NCI-H524 treated with DMSO at 0.1 percent for 48 hours (cell line): ENCODE measurements at places on chromosomes 4 and X.

GRCh38 chrX:143894938-143895337 lies 11.1 kb downstream of the UBE2NL start:
- DNase-seq, result no peak

DNA sequence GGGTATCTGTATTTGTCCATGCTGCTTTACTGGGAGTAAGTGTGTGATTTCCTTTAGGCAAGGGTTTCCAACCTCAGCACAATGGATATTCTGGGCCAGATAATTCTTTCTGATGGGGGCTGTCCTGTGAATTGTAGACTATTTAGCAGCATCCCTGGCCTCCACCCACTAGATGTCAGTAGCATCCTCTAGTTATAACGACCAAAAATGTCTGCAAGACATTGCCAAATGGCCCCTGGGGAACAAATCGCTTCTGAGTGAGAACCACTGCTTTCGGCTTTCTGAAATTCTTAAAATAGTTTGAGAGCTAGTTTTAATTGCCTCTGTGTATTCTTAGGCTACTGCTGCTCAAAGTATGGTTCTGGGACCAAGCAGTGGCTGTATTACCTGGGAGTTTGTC lies 81.2 kb upstream of the GPM6B start:
- no peak for DNase-seq

DNA sequence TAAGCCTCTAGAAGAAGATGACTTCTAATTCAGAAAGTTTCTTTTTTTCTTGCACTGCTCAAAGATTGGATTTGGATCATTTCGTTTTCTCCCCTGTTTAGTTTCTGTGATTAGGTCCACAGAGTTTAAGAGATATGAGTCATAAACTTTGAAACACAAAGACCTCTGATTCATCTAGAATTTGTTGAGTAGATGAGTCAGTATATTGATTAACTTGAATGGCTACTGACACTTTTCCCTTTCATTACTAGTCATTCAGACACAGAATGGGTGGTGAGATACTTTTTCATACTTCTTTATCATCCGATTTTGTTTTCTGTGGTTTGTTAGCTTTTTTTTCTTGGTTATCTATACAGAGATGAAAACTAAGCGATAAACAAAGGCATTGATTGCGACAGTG lies 34.1 kb upstream of the AFF2 start:
- no peak for DNase-seq

GRCh38 chr4:186486172-186486571 lies 69.2 kb downstream of the MTNR1A start:
- no peak for DNase-seq

GRCh38 chrX:99308302-99308701 lies 1101.8 kb downstream of the PCDH19 start:
- DNase-seq, result no peak

DNA sequence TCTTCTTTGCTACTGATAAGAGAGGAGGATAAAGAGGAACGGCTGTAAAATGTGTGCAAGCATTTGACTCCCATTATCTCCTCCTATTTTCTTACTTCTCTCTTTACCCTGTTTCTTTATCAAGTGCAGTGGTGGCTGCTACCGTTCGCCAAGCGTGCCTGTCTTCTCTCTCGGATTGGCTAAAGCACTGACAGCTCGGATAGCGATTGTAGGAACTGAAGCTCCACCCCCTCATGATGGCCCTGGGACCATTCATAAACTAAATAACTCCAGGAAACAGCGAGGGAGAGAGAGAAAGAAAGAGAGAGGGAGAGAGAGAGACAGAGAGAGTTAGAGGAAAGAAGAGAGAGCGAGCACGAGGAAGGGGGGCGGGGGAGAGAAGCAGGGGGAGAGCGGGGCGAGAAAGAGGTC lies 305 bp upstream of the MAB21L2 start:
- DNase-seq, result no peak

GRCh38 chrX:49761481-49761880 lies 65.7 kb upstream of the PAGE1 start:
- no peak for DNase-seq

- no peak for DNase-seq
These were observed 20.8 kb upstream of the ACSL1 start for GRCh38 chr4:184846531-184846930.

- no peak for DNase-seq
These were observed 65.0 kb downstream of the SCD5 start for GRCh38 chr4:82733636-82734035.

GRCh38 chr4:5770051-5770450 lies 59.0 kb downstream of the EVC start:
- DNase-seq, result no peak

GRCh38 chrX:148417934-148418333 lies 82.5 kb upstream of the AFF2 start:
- no peak for DNase-seq

- DNase-seq, result no peak
These were observed 20.5 kb upstream of the HOPX start for GRCh38 chr4:56701644-56702043.

DNA sequence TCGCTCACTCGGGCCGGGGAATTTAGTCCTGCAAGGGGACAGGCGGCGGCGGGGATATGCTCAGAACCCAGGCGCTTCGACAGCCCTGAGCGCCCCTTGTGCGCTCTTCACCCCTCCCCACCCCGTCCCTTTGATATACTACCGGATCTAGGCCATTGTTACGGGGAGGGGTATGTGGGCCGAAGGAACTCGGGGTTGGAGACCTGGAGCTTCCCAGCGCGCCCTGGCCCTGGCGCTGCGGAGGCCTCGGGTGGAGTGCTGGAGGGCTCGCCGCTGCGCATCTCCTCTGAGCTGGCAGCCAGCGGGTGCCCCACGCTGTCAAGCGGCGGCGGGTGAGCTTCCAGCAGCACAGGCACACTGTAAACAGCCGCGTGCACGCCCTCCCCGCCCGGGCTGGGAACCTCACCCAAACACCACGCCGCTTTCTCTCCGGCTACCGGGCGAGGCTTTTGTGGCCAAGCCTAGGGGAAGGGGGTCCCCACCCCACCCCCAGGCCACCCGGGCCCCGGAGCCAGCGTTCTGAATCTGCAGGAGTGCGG lies 54.5 kb upstream of the BCOR start:
- DNase-seq, result no peak

- peak; percentile 6 for DNase-seq
These were observed 147.9 kb upstream of the FAM47A start for GRCh38 chrX:34279866-34280560.

- DNase-seq, result no peak
These were observed 79.4 kb upstream of the ADRA2C start for GRCh38 chr4:3686753-3687152.

DNA sequence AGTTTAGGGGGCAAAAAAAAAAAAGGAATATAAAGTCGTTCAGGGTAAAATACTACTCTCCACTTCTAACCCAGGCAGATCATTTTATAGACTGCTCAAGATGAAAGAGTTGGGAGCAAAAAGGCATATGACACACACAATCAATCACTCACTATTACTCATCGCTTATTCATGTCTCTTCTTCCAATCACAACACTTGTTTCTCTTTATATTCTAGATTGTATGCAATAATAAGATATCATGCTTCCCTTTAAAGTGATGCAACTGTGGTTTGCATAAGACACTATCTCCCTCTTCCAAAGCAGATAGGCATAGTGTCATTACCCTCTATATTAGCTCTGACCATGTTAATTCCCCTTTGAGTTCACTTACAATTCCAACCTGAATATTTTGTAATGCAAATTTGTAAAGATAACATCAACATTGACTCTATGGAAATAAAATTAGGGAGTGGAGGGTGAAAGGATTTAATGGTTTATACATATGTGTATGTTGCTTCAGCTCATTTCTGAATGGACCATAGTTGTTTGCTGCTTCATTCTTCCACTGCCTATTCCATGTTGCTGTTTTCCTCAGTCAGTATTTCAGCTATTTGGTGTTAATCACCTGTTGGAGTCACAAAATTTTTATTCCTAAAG lies 154.9 kb upstream of the EPHA5 start:
- DNase-seq, result no peak

GRCh38 chr4:58252656-58253055 lies 1142.5 kb upstream of the IGFBP7 start:
- DNase-seq, result no peak

DNA sequence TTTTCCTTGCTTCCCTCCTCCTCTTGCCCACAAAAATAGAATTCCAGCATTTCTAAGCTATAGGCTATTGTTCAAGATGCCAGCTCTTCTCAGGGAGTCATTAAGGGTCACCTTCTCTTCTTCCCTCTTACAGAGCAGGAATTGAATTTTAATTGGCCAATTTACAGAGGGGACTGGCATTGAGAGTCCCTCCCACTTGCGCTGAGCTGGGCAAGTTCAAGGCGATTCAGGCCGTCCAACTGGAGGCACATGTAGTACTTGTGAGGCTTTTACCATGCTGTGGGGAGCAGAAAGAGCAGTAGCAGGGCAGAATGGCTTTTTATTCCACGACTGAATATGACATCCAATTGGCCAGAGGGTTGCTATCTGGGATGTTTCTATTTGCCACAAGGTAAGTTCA lies 181.9 kb downstream of the SOWAHB start:
- DNase-seq, result no peak

GRCh38 chr4:86959588-86960500 lies 25.0 kb downstream of the AFF1 start:
- DNase-seq, result no peak

GRCh38 chrX:143669395-143669794 lies 33.5 kb upstream of the SLITRK4 start:
- no peak for DNase-seq

DNA sequence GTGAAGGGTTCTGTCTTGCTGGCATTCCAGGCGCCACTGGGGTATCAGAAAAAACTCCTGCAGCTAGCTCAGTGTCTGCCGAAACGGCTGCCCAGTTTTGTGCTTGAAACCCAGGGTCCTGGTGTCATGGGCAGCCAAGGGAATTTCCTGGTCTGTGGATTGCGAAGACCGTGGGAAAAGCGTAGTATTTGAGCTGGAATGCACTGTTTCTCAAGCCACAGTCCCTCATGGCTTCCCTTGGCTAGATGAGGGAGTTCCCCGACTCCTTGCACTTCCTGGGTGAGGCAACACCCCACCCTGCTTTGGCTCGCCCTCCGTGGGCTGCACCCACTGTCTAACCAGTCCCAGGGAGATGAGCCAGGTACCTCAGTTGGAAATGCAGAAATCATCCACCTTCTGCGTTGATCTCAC lies 40.1 kb downstream of the NOP14 start:
- DNase-seq, result no peak

DNA sequence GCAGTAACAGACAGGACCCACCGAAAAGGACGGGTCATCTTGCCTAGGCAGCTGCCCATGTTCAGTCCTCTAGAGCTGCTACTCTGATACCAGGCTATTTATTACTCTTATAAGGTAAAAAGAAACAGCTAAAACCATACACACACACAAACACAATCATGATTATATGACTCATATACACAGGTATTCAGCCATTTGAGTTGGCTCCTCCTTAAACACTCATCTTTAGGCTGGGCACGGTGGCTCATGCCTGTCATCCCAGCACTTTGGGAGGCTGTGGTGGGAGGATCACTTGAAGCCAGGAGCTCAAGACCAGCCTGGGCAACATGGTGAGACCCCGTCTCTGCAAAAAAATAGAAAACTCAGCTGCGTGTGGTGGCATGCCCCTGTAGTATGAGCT lies 76.6 kb downstream of the F11 start:
- no peak for DNase-seq

- DNase-seq, result no peak
These were observed 122.2 kb upstream of the PRKG2 start for GRCh38 chr4:81337211-81337610.

DNA sequence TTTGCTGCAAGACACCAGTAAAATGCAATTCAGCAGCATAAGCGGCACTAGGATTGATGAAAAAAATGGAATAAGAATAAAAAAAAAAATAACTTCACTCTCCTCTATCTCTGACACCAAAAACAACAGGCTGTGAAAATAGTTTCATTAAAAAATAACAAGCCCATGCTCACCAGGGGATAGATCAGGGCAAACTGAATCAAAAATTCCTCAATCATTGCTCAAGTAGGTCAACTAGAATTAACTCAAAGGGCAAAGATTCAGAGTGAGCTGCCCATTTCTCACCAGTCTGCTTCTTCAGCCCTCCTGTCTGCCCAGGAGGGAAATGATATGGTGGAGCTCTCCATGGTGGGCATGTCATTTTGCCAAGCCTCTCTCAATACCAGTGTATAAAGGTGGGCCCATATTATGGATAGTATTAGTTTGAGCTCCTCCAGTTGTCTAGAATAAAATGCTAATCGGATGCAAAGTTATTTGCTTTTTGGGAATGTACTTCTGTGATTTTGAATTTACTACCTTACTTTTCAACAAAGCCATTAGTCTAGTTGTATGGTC lies 153.9 kb downstream of the UNC5C start:
- no peak for DNase-seq

- DNase-seq, result no peak
These were observed 48.4 kb upstream of the SPANXN4 start for GRCh38 chrX:142977128-142977914.

GRCh38 chr4:38576767-38577166 lies 87.2 kb upstream of the KLF3 start:
- DNase-seq, result peak; percentile 56

DNA sequence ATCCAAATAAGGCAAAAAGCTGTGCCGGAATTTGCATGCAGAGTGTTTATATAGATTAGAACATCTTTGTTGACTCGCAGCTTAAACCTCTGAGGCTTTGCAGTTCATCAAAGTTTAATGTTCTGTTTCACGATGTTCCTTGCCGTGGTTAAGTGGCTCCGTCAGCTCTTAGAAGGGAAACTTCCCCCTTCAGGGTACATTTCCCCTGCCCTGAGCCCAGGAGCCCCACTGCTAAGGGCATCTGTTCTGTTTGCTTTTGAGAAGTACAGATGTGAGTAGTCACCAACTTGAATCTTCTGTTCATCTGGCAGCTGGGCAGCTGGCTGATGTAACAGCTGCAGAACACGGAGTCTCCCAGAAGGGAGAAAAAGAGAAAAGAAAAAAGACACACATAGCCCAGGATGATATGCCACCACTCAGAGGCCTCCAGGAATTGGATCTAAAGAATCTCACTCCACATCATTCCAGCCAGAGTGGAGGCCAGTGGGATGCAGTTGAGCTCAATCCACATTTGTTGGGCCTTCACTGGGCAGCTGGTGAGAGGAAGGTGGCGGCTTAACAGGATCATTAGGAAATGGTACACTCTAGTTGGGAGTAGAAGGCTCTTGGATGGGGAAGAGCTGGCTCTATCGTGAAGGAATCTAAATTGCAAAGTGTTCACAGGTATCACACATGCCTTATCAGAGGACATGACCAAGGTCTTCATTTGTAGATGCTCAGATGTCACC lies 178.7 kb upstream of the RBPJ start:
- DNase-seq, result no peak

- DNase-seq, result no peak
These were observed 84.0 kb upstream of the BMP2K start for GRCh38 chr4:78691971-78692821.

GRCh38 chr4:85741921-85742591 lies 267.1 kb downstream of the ARHGAP24 start:
- no peak for DNase-seq

GRCh38 chrX:41090568-41091238 lies 5.5 kb downstream of the USP9X start:
- peak; percentile 11 for DNase-seq

DNA sequence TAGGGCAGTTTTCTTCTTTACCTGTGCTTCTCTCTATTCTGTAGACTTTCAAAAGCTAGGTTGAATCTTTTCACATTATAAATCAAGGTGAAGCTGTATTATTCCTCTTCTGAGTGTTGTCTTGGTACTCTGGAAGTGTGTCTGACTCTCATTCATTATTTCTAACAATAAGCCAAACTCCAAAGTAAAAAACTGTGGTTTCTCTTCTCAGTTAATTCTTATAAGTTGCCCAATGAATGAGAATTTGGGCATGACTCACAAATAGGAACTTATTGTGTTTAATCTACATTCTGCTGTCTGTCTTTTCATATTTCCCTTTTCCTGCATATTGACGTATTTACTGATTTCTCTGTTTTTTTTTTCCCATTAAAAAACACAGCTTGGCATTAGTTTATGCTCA lies 714.5 kb downstream of the CCSER1 start:
- no peak for DNase-seq

- DNase-seq, result no peak
These were observed 101.5 kb downstream of the MXRA5 start for GRCh38 chrX:3244955-3245354.
